ENCODE measurements at places on chromosomes 1 and 21.

- DNase-seq, result no peak
Observed at GRCh38 chr1:33297911-33298622, 22.8 kb downstream of the A3GALT2 start.

GRCh38 chr1:115130786-115131185 lies 41.5 kb upstream of the TSPAN2 start:
- DNase-seq, result no peak

- DNase-seq, result no peak
Observed at GRCh38 chr1:6104631-6105030, 58.9 kb downstream of the KCNAB2 start.

- DNase-seq, result no peak
Observed at GRCh38 chr1:170700842-170701615, 37.1 kb downstream of the PRRX1 start.

- DNase-seq, result no peak
Observed at GRCh38 chr1:158248118-158248517, 6.1 kb upstream of the CD1A start.

GRCh38 chr1:215526147-215526845 lies 40.8 kb upstream of the KCTD3 start:
- DNase-seq, result no peak

DNA sequence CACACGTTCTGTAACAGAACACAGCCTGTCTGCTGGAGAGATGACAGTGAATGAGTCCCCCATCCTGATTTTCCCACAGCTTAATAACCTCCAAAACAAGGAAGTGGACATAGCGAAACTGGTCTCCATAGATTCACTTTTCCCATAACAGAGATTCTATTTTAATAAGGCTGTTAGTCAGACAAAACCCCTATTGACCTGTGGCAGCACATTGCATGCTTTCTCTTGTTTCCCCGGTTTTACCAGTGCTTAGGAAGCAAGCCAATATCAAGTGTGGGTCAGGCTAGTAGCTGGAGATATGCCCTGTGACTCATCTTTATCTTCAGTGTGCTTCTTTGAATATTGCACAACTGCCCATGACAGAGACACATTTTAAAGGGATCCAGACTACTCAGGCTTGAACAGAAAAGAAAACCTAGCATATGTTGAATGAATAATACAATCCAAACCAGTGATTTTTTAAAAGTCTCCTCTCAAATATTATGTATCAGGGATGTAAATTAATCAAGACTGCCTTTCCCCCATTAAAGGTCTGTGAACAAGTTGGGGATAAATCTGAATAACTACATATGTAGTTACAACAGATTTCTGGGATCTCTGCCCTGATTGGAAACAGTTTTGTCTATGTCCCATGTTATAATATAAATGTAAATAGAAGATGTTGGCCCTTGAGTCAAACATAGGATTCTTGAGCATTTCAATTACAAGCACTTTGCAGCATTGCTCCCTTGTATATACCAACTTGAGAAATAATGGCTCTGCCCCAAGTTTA lies 11.9 kb upstream of the CLDN8 start:
- no peak for DNase-seq

DNA sequence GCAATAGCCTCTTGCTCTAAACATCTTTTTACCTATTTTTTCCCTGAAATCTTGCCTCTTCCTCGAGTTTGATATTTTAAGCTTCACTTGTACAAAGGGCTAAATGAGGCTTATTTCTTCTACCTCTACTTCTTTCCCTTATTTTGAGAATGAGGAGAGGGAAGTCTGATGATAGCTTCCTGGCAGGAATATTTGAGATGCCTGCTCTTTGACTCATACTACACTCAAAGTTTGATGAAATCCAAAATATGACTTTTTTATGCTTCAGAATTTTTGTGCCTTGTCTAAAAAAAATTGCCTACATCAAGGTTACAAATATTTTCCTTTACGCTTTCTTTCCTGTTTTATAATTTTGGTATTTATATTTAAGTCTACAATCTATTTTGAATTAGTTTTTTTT lies 624.4 kb upstream of the PLXNA2 start:
- DNase-seq, result no peak

DNA sequence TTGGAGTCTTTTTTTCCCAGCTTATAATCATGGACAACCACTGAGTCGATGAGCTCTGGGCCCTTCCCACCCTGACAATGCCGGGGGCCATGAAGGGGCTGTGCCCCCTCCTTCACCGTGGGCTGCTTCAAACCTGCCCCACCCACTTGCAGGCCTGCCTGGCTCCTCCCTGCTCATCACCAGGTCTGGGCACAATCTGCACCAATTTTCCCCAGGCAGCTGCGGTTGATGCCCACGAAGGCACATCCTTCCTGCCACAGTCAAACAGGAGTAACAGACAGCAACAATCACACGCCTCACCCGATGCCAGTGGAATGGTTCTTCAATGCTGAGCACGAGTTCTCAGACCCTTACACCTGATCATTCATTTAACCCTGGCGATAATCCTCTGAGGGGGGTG lies 18.9 kb downstream of the PGLYRP3 start:
- no peak for DNase-seq

GRCh38 chr1:51946300-51946699 lies 44.2 kb downstream of the RAB3B start:
- DNase-seq, result no peak

- DNase-seq, result no peak
Observed at GRCh38 chr1:1065265-1065939, 8.7 kb downstream of the RNF223 start.

DNA sequence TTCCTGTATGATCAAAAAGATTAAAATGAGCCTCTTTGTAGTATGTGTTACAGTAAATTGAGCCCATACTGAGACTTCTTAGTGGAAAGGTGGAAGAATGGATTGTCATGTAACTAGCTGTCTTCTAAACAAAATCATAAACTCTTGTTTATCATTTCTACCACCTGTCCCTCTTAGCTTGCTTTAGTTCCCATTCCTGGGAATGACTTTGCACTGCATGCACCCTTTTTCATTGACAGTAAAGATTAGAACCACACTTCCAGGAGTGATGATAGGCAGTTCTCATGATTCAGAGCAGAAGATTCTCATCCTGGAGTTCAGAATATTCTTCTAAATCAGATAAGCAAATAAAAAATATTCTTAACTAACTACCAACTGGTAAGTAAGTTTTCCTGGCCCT lies 28.0 kb downstream of the DENND2D start:
- no peak for DNase-seq

DNA sequence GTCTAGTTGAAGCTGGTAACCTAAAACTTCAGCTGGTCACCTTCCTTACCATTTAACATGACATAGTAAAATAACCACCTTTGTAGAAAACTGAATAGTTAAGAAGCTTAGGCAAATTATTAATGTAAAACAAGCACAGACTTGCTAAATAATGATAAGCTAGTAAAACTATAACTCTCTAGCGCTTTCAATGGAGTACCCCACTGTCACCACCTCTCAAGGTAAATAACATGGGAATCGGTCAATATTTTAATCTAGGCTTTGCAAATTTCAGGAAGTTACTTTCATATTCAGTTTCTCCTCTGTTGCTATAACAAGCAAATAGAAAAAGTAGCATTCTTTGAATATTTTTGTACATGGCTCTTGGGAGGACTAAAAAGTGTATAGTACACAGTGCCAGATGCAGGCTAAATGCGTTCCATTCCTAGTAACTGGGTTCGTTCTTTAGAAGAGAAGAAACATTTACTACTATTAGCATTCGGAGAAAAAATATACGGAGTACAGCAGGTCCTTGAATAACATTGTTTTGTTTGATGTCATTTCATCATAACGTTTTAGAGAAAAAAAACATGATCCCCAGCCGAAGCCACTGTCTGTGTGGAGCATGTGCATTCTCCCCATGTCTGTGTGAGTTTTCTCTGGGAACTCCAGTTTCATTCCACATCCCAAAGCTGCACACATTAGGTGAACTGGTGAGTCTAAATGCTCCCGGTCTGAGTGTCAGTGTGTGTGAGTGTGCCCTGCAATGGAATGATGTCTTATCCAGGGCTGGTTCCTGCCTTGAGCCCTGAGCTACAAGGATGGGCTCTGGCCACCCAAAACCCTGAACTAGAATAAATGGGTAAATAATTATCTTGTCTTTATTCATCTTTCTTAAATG lies 52.5 kb downstream of the EPRS1 start:
- DNase-seq, result no peak

DNA sequence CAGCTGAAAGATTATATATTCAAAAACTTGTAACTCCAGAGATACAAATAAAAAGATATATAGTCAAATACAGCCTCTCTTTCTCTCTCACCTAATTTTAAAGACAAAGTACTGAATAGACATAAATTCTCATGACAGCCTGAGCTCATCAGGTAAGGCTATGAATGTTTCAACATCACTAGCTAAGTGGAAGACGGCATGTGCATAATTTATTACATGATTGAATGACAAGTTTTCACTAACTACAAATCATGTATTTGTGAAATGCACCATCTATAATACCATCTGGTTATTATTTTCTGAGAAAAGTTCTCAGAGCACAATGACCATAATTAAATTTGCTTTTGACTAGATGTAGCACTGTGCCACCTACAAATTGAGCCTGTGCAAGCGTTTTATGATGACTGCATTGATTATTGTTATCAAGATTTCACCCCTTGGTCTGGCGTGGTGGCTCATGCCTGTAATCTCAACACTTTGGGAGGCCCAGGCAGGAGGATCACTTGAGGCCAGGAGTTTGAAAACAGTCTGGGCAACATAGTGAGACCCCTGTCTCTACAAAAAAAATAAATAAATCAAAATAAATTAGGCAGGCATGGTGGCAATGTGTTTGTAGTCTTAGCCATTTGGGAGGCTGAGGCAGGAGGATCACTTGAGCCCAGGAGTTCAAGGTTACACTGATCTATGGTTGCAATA lies 128.2 kb downstream of the APP start:
- no peak for DNase-seq

- no peak for DNase-seq
Observed at GRCh38 chr1:110604586-110605148, 1.5 kb downstream of the KCNA2 start.
